ENCODE measurements at places on chromosomes 1 and 21. TPM values are rescaled to one million over a fixed set of nuclear protein-coding genes. Genes with fewer than 3 reads are reported as not detected.

DNA sequence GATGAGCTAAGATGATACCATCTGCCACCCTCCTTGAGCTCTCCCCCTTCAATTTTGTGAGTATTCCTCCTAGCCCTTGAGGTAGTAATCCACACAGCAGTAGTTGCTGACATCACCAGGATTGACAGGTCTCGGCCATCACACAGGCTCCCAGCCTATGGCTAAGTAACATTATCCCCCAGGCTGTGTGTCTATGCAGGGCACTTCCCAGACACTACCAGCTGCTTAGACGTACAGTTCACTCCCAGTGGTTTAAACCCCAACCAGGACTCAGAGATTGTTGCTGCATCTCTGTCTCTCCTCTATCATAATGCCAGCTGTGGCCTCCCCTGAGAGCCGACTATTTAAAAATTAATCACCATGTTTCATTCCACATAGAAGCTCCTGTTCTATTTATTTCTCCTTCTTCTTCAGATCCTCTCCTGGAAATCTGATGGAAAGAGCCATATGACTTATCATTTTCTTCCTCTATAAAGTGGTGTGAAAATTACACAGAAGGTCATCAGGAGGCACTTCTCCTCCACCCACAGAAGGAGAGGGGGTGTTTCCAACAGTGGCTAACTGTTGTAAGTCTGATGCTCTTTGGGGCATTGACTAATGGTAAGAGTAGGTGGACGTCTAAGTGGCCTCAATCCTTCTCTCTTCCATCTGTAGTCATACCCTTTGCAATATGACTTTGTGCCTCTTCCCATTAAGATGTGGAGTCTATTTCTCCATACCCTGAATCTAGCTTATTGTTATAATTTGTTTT lies 396.3 kb downstream of the SETD4 start:
- no peaks in the 10 kb centered on the region for H3K36me3 ChIP-seq
- no peak overlapping the region for H3K27ac ChIP-seq
- H3K27me3 ChIP-seq: peaks cover 12% of the 10 kb centered on the region
- no peak overlapping the region for H3K4me3 ChIP-seq

GRCh38 chr1:107572674-107573211 lies 392.2 kb downstream of the VAV3 start:
- H3K36me3 ChIP-seq: no peaks in the 10 kb centered on the region
- no peak overlapping the region for H3K4me3 ChIP-seq
- H3K27ac ChIP-seq: no peak overlapping the region
- DNase-seq: no peak

- H3K4me1 ChIP-seq: peaks cover 2% of the 10 kb centered on the region
- peak overlapping the region; percentile 35 for H3K4me3 ChIP-seq
- no peaks in the 10 kb centered on the region for H3K36me3 ChIP-seq
- H3K27me3 ChIP-seq: peaks cover 15% of the 10 kb centered on the region
- no peak for DNase-seq
Observed at GRCh38 chr21:16194788-16195537, 465.2 kb downstream of the USP25 start.

GPR161 gene
- total RNA-seq: 0.20 TPM

GRCh38 chr1:57017717-57018116 lies 51.9 kb upstream of the C8B start:
- no peak for DNase-seq
- H3K4me1 ChIP-seq: no peaks in the 10 kb centered on the region
- no peak overlapping the region for H3K27ac ChIP-seq

- DNase-seq: no peak
- H3K4me1 ChIP-seq: no peaks in the 10 kb centered on the region
- H3K36me3 ChIP-seq: no peaks in the 10 kb centered on the region
- H3K27me3 ChIP-seq: peaks cover 5% of the 10 kb centered on the region
- H3K27ac ChIP-seq: no peak overlapping the region
- no peak overlapping the region for H3K4me3 ChIP-seq
Observed at GRCh38 chr1:7745783-7746182, 25.3 kb upstream of the VAMP3 start.

DNA sequence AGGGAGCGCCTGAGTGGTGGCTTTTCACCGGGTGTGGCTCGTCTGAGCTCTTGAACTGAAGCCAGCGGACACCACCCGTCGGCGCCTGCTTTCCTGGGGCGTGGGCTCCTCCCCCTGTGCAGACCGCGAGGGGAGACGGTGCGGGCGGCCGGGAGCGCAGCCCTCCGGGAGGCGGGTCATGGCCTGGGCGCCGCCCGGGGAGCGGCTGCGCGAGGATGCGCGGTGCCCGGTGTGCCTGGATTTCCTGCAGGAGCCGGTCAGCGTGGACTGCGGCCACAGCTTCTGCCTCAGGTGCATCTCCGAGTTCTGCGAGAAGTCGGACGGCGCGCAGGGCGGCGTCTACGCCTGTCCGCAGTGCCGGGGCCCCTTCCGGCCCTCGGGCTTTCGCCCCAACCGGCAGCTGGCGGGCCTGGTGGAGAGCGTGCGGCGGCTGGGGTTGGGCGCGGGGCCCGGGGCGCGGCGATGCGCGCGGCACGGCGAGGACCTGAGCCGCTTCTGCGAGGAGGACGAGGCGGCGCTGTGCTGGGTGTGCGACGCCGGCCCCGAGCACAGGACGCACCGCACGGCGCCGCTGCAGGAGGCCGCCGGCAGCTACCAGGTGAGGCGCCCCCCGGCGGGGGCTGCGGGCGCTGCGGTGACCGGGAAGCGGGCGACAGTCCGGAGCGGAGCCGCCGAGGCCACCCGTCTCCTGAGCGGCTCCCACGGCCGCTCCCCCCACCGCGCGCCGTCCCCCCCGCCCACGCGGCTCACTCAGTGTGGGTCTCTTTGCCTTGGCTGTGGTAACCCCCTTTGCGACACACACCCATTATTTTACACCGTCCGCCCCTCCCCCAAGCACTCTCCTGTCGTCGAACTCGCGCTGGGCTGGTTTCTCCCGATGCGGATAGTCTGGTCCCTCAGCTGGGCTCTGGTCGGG lies at the start of gene TRIM58:
Gene TRIM58, plus strand, starts transcription at position 119 of the 916 bp plus-strand sequence. Its CDS starts 60 bp downstream, at position 179.
- peaks cover 8% of the 10 kb centered on the region for H3K4me1 ChIP-seq
- peak within 1 kb of the TSS; percentile 36 for H3K27ac ChIP-seq
- peaks cover 31% of the 10 kb centered on the region for H3K27me3 ChIP-seq
- peak; percentile 63 for DNase-seq
- no peaks in the 10 kb centered on the region for H3K36me3 ChIP-seq

SLC30A2 gene
- total RNA-seq: not detected

OVAAL gene
- not detected for total RNA-seq

- no peak for DNase-seq
- no peaks in the 10 kb centered on the region for H3K4me1 ChIP-seq
- H3K27me3 ChIP-seq: no peaks in the 10 kb centered on the region
- no peak overlapping the region for H3K4me3 ChIP-seq
- no peak overlapping the region for H3K27ac ChIP-seq
Observed at GRCh38 chr1:176049582-176049981, 157.5 kb downstream of the COP1 start.

- H3K36me3 ChIP-seq: no peaks in the 10 kb centered on the region
- no peak for DNase-seq
- no peak overlapping the region for H3K27ac ChIP-seq
- no peaks in the 10 kb centered on the region for H3K27me3 ChIP-seq
- no peak overlapping the region for H3K4me3 ChIP-seq
Observed at GRCh38 chr1:195738966-195739650, 869.1 kb downstream of the KCNT2 start.
